Activated CD4-positive, alpha-beta memory T cell treated with anti-CD3 and anti-CD28 coated beads for 36 hours (primary cell): ENCODE measurements at places on chromosomes 3 and 15. TPM values are rescaled to one million over a fixed set of nuclear protein-coding genes. Genes with fewer than 3 reads are reported as not detected.
A peak's percentile ranks its signal among the peaks of the same experiment; 100 is the strongest.

DNA sequence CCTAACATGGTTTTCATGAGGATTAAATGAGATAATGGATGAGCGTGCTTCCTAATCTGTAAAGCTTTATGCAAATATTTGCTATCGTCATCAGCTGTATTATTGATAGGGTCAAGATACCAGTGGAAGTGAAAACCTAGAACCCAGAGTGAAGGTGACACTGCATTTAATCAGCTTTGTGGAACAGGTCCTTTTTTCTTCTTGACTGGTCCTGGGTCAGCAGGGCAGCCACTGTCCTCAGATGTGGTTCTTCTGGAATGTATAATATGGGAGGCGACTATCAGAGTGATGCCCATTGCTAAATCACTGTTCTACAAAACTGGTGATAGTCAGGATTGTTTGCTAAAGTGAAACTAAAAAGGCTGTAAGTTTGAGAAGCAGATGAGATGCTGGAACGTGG, 41.4 kb downstream of the SORD start:
- DNase-seq: no peak

DNA sequence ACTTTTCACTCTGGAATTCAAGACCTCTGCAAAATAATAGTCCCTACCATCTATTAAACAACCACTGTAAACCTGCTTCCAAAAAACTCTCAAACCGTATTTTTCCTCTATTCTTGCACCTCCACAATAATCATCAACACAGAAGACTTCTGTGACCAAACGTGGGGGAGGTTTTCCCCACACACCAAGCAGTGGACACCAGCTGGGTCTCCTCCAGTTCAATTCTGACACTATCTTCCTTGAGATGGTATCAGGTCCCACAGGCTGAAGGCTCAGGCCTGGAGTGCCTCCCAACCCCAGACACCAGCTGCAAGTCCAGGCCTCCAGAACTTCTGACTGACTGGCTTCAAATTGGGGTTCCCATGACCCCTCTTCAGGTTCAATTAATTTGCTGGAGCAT, 89.6 kb upstream of the RAP2B start:
- no peak for DNase-seq

- peak; percentile 46 for DNase-seq
These were observed at the start of gene PLXND1 for GRCh38 chr3:129606636-129607390. PLXND1 (minus strand) TSS chr3:129606676; CDS start chr3:129606639, 37 bp downstream.

- DNase-seq: no peak
These were observed 63.6 kb upstream of the ARL8B start for GRCh38 chr3:5058471-5058951.

DNA sequence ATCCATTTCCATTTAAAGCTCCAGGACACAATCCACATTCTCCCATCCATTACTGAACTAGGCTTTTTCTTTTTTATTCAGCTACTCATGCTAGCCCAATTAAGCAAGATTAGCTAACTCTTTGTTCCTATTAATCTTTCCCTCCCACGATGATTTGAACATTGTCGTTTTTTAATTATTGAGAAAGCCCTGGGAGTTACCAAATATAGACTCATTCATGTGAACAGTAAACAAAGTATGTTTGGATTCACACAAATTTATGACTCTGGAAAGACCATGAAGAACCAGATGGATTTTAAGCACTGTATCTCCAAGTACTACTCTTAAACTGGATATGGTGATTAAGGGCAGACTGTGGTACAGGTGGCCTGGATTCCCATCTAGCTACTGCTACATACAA, 82.2 kb downstream of the STRIT1 start:
- no peak for DNase-seq

DNA sequence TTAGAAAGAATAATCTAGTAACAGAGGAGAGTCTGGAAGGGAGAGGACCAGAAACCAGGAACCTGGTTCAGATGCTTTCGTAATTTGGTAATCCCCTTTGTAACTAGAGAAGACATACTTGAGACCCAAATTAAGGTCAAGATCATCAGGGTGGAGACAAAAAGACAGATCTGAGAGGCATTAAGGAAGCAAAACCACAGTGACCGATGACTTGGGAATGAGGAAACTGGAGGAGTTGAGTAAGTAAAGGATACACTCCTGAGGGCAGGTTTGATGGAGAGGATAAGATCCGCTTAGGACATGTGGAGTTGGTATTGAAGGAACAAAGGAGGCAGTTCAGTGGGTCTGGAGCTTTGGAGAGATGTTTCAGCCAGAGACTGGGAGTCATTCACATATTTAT, 23.6 kb upstream of the BCL2A1 start:
- DNase-seq: no peak

DNA sequence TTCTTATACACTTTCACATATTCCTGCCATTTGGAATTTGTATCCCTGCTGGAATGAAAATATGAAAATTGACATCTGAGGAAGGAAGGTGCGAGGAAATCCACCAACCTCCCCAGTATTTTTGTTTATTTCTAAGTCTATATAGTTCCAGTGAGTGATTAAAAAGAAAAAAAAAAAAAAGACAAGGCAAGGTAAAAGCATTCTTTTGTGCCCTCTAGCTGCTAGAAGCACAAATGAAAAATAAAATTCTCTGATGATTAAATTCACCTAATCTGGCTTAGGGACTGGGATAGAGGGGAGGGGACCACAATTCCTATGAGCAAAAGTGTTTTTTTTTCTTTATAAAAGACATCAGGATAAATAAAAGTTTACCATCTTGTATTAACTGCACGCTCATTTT, 370.9 kb downstream of the NR2F2 start:
- DNase-seq: no peak

DNA sequence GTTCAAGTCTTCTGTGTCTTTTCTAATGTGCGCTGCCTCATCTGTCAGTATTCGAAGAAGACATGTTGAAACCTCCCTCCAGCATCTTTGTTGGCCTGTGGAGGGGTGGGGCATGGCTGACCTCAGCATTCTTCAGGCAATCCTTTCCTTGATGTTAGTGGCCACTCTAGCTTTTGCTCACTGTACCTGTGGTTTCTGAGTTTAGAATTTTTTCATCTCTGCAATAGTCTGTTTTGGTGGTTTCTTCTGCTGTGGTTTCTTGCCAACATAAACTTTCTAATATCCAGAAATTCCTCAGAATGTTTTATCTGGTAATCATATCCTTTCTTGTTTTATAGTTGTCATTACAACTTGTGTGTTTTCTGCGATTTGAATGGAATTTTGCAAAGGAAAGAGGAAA, 251.3 kb upstream of the NR2E3 start:
- no peak for DNase-seq

- no peak for DNase-seq
These were observed 37.8 kb upstream of the FOXB1 start for GRCh38 chr15:59966262-59966661.

GRCh38 chr15:51375966-51376640, 34.6 kb downstream of the GLDN start:
- no peak for DNase-seq

Gene GOLGA6B
- not detected for total RNA-seq

Gene PLAAT1
- 0.39 TPM for total RNA-seq

Gene P2RY1
- total RNA-seq: 0.17 TPM

Gene TMC3
- not detected for total RNA-seq

Gene CLDN18
- not detected for total RNA-seq

Gene P3H2
- total RNA-seq: not detected

Gene CFAP20DC
- total RNA-seq: 2.4 TPM
